NCI-H69 (cell line): ENCODE measurements at places on chromosomes 3 and 15.

DNA sequence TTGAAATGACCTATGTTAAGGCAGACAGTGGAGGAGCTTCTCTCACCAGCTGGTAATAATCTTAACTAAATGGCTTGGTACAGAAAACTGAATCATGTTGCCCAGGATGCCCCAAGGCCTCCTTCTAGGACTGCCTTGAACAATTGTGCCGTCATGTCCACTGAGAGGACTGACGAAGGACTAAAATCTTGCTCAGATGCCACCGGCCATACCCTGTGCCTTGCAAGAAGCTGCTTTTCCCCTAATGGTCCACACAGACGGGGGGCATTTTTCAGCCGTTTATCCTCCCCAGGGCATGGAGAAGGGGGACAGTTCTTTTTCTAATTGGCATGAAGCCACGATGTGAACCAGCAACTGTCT, 1.8 kb upstream of the CP start:
- no peak for DNase-seq

DNA sequence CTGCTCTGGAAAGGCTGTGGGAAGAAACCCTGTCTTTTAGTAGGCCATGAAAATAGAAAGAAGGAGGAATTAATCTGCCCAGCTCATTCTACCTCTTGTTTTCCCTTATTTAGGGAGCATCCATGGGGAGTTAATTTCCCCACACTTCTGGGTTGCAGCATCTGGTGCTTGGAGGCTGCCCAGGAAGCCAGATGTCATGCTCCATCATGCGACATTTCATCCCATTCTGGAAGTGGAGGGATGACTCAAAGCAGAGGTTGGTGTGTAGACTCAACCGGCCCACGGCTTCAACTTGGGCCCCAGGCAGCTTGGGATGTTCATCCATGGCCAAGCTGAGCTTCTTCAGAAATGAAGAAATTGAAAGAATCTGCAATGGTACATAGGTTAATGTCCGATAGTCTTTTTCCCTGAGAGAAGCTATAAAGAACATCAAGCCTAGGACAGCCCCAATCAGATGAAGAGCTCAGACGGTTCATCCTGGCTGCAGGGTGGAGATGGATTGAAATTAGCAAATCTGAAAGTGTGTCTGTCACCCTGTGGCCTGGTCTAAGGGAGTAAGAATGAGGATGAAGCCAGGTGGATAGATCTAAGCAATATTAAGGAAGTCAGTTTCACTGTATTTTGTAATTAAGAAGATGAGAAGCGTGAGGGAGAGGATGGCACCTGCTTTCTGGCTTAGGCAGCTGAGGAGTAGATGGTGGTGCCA, 24.5 kb upstream of the PROK2 start:
- no peak for DNase-seq

DNA sequence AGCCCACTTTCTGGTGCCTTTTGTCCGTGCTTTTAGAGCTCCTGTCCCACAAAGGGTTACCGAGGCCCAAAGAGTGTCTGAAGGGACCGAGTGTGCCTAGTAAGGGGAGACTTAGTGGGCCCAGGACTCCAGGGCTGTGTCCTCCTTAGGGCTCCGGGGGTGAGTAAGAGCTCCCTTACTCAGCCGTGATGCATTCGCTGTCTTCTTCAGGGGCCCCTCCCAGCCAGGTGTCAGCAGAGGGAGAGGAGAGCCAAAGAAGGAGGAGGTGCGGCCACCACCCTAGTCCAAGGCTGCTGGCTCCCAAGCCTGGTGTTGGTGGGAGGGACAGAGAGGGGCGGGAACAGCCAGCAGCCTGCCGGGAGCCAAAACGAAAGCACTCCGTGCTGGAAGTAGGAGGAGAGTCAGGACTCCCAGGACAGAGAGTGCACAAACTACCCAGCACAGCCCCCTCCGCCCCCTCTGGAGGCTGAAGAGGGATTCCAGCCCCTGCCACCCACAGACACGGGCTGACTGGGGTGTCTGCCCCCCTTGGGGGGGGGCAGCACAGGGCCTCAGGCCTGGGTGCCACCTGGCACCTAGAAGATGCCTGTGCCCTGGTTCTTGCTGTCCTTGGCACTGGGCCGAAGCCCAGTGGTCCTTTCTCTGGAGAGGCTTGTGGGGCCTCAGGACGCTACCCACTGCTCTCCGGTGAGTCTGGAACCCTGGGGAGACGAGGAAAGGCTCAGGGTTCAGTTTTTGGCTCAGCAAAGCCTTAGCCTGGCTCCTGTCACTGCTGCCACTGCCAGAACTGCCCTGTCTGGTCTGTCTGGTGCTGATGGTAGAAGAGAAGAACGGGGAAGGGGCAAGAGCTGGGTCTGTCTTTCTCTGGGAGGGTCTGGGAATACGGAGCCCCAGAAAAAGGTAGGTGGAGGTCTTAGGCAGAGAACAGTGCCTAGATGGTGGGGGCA, at the start of gene IL17RC:
Gene IL17RC, plus strand, starts transcription at position 365 of the 947 bp plus-strand sequence. Its CDS starts 218 bp downstream, at position 583.
- DNase-seq, result peak; percentile 91

- DNase-seq, result no peak
Measured at GRCh38 chr3:12798559-12799179, 2.2 kb downstream of the CAND2 start.

- DNase-seq, result no peak
Measured at GRCh38 chr15:32908872-32909271, 191.1 kb downstream of the GREM1 start.

DNA sequence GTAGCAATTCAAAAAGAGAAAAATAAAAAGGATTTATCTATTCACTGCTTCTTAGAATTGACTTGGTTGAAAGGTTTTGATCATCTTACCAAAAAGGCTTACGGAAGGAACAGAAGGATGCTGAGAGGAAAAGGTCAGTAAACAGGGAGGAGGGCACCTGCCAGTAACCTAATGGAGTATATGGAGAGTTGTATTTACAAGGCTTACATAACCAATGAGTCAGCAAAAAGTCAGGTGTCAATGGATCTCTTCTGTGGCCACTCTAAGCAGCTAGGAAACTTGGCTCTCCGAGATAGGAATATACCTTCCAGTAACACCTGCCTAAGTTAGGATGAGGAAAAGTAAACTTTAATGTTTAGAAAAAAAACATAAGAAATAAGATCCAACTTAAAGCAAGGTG, 80.5 kb upstream of the PLXND1 start:
- peak; percentile 72 for DNase-seq

DNA sequence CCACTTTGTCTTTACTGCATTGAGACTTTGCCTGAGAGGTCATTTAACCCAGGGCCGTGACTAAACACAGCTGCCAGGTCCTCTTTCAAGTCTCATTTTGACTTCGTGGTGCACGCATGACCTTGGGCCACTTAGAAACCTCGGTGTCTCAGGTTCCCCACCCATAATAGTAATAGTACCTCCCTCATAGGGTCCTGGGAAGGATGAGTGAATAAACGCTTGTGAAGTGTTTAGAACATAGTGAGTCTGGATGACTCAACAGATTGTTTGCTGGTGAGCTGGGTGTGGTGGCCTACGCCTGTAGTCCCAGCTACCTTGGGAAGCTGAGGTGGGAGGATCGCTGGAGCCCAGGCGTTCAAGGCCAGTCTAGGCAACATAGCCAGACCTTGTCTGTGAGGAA, 56.3 kb downstream of the BDH1 start:
- no peak for DNase-seq

DNA sequence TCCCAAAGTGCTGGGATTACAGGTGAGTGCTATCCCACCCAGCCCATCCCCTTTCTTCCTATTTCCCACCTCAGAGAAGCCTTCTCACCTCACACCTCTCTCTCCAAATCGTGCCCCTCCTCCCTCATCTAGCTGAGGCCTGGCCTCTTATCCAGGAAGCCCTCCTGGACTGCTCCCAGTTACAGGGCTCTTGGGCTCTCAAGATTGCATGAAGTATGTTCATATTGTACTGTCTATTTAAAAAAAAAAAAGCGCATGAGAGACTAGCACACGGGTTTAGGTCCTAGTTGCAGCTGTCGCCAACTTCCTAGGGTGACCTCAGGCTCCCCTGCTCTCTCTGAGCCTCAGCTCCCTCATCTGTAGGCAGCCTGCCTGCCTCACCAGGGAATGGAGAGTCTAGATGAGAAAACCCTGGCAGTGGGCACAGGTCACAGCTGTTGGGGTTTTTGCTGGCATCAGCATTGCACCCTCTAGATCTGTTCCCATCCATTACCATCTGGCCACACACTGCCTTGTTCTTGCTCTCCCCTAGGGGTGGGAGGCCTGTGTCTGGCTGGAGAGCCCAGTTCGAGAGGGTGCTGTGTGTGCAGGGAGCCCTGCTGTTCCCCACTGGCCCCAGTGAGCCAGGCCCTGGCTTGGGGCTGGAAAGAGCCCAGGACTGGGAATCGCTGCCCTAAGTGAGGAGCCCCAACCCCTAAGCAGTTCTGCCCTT, 24.2 kb upstream of the C15orf39 start:
- DNase-seq, result peak; percentile 74

- DNase-seq, result no peak
Measured at GRCh38 chr3:30692498-30693130, 86.2 kb downstream of the TGFBR2 start.

- no peak for DNase-seq
Measured at GRCh38 chr15:78450285-78450858, 12.4 kb downstream of the IREB2 start.

DNA sequence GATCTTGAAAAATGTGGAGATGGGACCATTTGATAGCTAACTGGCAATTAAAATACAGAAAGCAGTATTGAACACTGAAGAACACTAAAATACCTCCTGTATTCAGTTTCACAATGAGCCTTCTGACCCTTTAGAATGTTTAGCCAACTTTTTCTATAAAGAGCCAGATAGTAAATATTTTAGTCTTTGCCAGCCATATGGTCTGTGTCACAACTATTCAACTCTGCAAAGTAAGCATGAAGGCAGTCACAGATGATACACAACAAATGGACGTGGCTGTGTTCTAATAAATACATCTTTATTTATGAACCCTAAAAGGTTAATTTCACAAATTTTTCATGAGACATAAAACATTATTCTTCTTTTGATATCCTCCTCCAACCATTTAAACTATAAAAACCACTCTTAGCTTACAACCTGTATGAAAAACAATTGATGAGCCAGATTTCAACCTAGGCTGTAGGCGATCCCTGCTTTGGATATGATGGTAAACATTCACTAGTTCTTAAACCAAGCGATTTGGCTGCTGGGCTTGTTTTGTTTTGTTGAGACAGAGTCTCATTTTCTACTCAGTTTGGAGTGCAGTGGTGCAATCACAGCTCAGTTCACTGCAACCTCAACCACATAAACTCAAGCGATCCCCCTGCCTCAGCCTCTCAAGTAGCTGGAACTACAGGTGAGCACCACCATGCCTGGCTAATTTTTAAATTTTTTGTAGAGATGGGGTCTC, 13.6 kb upstream of the CSPG5 start:
- no peak for DNase-seq

DNA sequence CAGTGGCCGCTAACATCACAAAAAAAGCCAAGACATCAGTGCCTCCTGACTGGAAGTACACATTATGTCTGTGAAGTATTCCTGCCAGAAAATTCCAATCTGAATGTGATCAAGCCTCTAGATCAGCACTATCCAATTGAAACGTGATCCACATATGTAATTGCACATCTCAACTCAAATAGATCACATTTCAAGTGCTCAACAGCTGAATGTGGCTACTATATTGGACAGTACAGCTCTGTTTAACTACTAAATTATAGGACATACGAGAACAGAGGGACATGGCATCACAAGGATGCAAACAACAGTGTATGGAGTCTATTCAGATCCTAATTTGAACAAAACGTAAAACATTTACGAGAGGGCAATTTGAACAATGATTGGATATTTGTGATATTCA, 542 bp upstream of the UBAP1L start:
- peak; percentile 93 for DNase-seq

- no peak for DNase-seq
Measured at GRCh38 chr3:100227511-100227921, 33.3 kb upstream of the TBC1D23 start.

- DNase-seq, result no peak
Measured at GRCh38 chr15:47570044-47570443, 147.3 kb upstream of the SEMA6D start.

- DNase-seq, result no peak
Measured at GRCh38 chr3:100317912-100318311, 16.6 kb upstream of the NIT2 start.

DNA sequence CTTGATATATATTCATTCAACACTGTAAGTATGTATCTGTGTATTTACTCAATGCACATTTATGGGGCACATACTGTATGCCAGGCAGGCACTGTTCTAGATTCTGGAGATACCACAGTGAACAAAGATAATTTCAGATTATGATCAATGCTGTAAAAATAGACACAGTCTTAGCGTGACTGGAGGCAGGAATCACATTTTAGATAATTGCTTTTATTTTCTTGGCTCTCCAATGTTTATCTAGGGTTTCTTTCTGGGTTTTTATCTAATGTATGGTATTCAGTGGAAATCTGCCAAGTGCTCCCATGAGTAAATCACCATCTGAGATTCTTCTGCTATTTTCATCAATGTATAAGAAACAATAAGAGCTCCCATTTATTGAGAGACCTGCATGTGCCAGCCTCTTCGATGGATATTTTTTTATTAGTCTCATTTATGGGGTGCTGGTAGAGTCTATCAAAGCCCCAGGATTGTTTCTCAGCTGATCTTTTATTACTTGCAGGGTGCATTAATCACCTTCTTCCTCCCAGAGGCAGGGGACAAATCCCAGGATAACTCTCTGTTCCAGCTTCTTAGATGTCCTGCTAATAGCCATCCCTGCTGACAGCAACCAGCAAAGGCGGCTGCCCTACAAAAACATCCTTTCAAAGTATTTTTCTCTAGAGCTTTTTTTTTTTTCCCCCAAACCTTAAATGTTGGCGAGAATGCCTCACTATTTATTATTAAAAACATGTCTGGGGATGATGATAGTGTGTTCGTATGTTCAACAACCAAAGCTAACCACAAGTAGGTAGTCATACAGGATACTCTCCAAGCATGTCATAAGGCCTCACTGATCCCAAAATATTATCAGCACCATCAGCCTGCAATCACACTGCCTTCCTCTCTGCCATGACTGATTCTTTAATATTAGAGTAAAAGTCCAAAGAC, 331.0 kb upstream of the RASGRP1 start:
- DNase-seq, result no peak

DNA sequence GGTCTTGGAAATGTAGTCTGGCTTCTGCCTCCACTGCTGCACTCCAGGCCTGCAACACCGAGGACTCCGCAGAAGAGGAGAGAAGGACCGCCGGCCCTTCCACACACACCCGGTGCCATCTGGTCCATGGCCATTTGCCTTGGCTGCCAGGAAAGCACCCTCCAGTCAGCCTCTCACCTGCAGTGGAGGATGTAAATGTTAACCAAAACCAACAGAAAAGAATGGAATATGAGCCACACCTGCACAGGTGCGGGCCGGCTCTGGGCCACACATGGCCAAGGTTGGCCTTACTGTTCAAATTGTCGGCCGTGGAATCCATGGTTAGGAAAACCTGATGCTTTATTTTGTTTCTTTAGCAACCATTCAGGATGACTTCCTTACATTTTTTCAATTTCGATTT, 178.3 kb upstream of the C2CD4B start:
- DNase-seq, result no peak
